ENCODE measurements at places on chromosomes 12 and 14.

GRCh38 chr12:128361400-128361995 lies 94.5 kb downstream of the TMEM132C start:
- no peak for DNase-seq

DNA sequence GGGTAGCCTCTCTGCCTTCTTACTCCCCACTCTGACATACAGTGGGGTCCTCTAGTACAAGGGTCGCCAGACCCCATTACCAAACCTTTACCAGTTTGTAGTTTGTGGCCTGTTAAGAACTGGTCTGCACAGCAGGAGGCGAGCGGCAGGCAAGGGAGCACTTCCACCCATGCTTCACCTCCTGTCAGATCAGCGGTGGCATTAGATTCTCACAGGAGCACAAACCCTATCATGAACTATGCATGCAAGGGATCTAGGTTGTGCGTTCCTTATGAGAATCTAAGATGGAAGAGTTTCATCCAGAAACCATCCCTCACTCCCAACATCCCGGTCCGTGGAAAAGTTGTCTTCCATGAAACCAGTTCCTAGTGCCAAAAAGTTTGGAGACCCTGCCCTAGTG lies 146.5 kb downstream of the HMGA2 start:
- DNase-seq, result no peak

DNA sequence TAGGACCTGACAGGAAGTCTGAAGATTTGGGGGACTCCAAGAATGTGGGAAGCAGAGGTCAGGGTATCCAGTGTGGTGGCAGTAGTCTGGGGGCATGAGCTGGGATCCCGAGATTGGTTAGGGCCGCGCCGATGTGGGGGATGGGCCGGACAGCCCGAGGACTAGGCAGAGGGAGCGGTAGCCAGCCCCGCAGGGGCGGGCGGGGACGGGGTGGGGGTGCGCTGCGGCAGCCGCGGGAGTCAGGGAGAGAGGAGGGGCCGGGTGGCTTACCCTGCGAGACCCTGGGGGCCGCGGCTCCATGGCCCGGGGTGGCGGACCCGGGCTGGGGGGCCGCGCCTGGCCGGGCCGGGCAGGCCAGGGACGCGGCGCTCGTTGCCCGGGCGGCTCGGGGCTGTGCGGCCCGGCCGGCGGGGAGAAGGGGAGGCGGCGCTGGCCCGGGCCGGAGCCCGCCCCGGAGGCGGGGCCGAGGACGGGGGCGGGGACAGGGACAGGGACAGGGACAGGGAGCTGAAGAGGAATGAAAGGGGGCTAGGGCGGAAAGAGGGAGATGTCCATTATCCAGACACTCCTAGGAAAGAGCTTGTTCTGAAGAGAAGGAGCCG lies 5.6 kb downstream of the ZNF385A start:
- DNase-seq, result no peak

DNA sequence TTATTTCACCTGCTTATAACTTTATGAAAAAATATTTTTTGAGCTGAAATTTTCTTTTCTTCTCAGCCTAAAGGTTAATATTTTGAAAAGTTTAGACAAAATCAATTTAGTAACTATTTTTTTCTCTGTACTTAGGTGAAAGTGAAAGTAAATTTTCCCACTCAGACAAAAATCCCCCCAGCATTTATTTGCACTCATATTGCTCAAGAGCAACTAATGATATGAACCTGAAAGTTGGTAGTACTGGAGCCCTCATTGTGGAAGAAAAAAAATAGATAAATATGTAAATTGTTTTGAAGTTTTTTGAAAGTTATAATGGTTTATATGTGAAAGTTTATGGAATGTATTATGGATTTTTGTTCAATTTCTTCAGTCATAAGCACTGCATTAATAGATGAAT lies 1005.9 kb upstream of the ATXN7L3B start:
- no peak for DNase-seq

DNA sequence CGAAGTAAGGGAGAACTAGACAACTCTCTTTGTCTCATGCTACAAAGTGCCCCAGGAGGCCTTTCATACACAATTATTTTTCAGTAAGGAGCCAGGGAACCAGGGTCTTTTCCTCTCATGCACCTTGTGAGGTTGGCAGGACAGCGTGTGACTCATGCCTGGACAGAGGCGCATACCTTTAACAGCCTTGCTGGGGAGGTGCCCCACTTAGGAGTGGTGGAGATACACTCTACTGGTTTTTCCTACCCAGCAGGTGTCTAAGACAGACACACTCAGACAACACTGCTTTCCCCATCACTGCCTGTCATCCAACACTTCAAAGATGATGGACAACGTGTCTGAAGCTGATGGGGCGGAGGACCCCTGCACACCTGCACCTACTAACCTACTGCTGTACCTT lies 49.1 kb downstream of the B4GALNT3 start:
- DNase-seq, result no peak

DNA sequence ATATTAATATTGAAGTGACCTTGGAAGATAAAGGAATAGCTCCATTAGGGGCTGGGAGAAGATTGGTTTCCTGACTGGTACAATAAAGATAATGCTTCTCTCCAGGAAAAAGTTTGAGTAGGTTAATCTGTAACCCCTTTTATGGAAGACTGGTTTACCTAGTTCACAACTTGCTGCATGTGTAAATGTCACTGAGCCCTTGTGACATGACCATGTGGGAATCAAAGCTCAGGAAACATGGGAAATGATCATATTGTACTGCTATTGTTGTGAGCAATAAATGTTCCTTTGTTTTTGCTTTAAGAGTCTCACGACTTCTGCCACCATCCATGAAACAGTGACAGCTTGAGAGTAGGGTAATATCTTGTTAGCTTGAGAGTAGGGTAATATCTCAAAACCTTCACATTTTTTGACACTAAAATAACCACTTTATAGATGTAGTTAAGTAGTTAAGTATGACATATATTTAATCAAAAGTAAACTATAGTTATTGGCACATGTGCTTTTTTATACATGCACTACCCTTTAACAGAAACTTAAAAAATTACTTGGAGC lies 1338.6 kb downstream of the FSCB start:
- no peak for DNase-seq

GRCh38 chr12:129127211-129127610 lies 273.9 kb downstream of the GLT1D1 start:
- no peak for DNase-seq

- no peak for DNase-seq
These were observed 39.2 kb upstream of the BMAL2 start for GRCh38 chr12:27293463-27293862.

DNA sequence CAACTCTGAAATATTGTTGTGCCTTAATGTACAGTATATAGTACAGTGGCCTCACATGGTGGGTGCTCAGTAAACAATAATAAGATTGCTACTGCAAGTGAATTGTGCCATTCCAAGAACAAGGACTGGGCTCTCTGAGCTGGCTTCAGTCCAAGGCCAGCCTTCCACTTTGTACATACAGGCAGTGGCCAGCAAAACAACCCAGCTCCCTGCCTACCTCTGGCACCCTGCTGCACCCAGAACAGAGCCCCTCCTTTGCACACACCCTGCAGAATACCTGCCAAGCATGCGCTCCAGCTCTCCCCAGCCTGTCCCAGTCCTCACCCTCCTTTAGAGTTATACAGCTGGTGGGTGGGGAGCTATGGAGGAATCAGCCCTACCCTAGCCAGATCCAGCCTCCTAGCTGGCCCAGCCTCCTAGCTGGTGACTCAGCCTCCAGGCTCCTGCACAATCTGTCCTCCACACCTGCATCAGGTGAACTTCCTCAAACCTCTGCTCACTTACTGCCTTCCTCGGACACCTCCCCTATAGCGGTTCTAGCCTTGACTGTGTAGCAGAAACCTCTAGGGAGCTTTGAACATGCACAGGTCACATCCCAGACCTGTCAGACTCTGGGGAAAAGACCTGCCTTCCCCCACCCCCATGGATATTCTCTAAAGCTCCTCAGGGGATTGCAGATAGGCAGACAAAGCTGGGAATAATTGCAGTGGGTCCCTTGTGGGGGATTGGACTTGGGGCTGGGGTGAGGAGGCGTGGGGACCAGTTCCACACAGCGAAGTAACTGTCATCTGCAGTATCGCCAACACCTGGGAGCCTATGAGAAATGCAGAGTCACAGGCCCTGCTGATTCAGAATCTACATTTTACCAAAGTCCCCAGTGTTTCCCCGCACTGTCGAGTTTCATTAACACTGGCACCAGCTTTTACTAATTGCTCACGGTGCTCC lies 17.9 kb downstream of the ZDHHC22 start:
- no peak for DNase-seq

- no peak for DNase-seq
These were observed 20.5 kb downstream of the CCND2 start for GRCh38 chr12:4293966-4294505.

- no peak for DNase-seq
These were observed 193.6 kb upstream of the NUDT4 start for GRCh38 chr12:93183940-93184671.

DNA sequence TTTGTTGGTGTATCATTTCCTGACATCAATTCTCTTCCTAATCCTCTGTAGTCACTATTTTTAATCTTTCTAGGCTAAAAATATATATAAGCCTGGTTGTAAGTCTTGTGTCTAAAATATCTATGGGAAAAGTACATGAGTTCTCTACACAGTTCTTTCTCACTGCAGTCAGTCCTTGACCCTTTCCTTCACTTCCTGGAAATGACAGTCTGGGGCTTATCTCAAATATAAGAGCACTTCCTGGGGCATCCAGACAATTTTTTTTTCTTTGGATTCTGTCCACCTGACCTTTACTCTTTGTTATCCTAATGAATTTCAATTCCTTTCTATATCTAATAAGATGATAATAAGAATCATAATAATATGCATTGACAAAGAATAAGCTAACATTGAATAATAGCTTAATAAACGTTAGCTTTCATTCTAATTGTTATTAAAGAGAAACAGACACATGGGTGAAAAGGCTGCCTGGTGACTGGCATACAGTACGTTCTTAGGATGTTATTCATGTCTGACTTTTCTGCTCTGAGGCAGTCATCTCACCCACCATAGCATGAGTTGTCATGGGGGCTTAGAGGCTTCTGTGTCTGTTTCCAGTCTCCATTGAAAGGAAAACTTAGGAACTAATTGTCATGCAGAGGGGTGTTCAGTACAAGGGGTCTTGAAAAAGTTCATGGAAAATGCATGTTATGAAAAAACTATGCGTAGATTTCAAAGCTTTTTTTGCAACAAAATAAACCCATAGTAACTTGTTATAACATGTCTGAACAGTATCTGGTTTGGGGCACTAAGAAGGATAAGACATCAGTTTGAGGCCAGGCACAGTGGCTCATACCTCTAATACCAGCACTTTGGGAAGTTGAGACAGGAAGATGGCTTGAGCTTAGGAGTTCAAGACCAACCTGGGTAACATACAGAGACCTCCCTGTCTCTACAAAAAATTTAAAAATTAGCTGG lies 66.2 kb upstream of the DNM1L start:
- no peak for DNase-seq

- no peak for DNase-seq
These were observed 1.1 kb downstream of the POLR3B start for GRCh38 chr12:106358396-106359241.

GRCh38 chr12:127414636-127415035 lies 852.3 kb upstream of the TMEM132C start:
- DNase-seq, result no peak

- no peak for DNase-seq
These were observed 389.7 kb downstream of the AACS start for GRCh38 chr12:125454786-125455480.

DNA sequence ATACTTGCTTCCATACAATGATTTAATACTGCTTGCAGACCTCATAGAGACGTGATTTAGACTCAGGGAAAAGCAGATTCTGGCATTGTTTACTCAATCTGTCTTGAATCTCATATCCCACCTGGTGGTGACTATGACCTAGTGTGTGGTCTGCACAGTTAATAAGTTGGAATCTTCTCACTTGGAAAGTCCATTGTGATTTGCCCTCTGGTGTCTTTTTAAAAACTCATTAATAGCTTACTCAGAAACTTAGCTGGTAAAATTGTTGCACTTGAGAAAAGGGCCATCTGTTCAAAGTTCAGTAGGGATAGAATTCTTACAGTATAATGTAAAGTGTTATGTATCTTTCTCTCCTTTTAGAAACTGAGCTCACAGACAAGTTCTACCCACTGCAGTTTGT lies 106.0 kb downstream of the PELI2 start:
- DNase-seq, result no peak

GRCh38 chr12:50551866-50552265 lies 47.1 kb downstream of the DIP2B start:
- DNase-seq, result no peak

GRCh38 chr14:32358781-32359180 lies 29.7 kb downstream of the AKAP6 start:
- no peak for DNase-seq

DNA sequence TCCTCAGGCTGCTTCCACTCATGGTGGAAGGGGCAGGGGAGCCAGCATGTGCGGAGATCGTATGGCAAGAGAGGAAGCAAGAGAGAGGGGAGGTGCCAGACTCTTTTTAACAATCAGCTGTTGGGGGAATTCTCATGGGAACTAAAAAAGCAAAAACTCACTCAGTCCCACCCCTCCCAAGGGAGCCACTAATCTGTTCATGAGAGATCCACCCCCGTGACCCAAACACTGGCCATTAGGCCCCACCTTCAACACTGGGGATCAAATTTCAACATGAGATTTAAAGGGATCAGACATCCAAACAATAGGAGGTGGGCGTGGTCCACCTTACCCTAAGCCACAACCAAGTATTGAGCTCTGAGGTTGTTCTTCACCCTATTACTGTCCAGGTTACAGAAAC lies 375.1 kb downstream of the GRIN2B start:
- no peak for DNase-seq

- no peak for DNase-seq
These were observed 153.6 kb downstream of the MSRB3 start for GRCh38 chr12:65432114-65432513.

Data from activated effector memory CD4-positive, alpha-beta T cell treated with Interleukin-2 at 50 U/mL for 16 hours (primary cell).